ENCODE measurements at places on chromosomes 11 and 22.

- no peak for DNase-seq
Observed at GRCh38 chr22:17302616-17303015, 66.6 kb upstream of the CECR2 start.

DNA sequence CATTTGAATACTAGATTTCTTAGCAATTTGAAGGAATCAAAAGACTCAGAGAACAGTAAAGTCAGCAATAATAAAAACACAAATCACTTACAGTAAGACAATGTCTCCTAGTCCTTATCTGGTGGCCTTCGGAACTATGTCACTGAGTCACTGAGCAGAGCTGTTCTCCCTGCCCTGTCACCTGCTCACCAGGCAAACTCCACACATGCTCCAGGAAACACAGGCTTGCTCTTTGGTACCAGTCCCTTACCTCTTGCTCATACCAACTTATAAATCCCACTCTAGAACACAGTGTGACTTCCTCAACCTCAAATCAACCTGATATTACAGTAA, 81.1 kb upstream of the CHRM4 start:
- DNase-seq = no peak

DNA sequence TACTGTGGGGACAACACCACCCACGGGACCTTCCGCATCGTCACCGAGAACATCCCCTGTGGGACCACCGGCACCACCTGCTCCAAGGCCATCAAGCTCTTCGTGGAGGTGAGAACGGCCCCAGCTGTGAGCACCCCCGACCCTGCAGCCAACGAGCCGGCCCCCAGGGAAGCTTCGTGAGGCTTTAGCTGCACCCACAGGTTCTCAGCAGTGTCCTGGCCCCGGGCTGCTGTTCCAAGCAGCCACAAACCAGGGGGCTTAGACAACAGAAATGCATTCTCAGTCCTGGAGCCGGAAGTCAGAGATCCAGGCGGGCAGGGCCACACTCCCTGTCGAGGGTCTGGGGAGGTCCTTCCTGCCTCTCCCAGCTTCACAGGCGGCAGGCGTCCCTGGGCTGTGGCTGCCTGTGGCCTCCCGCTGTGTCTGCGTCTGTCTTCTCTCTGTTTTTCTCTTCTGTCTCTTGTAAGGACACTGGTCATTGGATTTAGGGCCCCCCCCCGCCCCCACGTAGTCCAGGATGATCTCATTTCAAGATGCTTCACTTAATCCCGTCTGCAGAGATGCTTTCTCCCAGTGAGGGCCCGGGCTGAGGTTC, 12.5 kb downstream of the MUC5B start:
- DNase-seq = no peak

DNA sequence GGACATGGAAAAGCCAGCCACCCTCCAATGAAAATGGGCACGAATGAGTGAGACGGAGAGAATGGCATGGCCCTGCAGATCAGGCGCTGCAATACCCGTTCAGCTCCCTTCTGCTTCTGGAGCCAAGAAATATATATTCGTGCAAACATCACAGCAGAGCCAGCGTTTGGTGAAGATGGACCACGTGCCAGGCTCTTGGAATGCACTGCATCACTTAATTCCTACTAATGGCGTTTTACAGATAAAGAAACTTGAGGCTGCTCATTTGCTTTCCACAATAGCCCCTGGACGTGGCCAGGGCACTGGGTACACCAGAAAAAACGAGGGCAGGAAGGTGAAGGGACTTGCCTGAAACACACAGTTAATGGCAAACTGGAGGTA, 1.6 kb upstream of the FXYD2 start:
- DNase-seq = no peak
